Esophagus muscularis mucosa (tissue), 4 donors: ENCODE measurements at places on chromosomes 11 and 22.

DNA sequence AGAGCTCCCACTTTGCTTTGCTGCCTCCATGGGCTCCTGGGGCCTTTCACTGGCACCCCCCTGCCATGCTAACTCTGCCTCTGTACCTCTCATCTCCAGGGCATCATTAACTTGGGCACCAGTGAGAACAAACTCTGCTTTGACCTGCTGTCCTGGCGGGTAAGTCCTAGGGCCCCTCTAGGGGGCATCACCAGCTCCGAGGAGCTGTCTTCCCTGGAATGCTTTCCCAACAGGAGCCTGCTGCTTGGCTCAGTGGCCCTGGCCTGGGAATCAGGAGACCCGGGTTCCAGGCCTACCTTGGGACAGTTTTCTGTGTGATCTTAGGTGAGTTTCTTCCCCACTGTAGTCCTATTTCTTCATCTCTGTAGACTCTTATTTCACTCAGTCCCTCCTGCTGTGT lies 5.1 kb downstream of the ACCS start:
- no peak for DNase-seq

DNA sequence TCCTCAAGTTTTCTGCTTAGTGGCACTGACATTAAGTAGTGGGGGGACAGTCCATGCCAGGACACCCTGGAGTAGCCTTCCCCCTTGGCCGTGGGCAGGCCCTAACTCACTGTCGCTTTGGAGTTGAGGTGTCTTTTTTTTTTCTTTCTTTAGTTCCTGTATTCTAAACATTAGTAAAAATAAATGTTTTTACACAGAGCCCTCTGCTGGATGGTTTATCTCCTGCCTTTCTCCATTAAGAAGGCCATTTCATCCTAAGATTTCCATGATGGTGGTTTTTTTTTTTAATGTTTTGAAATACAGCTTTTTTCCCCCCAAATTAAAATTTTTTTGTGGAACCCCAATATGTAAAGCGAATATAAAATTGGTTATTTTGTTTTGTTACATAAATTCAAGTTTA lies 1.8 kb upstream of the TIGD3 start:
- no peak for DNase-seq

GRCh38 chr11:47870404-47870803 lies 22.3 kb upstream of the NUP160 start:
- DNase-seq, result no peak

DNA sequence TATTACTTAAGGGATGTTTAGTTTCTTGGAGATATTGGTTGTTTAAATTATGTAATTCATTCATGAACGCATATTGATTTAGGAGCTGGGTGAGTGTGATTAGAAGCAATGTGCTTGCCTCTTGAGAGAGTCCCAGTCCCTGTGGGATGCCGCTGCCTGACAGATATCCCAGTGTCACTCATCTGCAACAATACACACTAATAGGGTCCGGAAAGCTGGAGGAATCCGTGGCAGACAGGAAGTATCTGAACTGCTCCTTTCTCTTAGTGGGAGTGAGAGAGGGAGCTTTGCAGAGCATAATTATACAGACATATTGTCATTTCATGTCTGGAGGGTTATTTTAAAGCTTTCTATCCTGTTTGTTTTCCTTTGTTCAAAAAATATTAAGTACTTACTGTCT lies 17.4 kb downstream of the AMOTL1 start:
- DNase-seq, result no peak

- no peak for DNase-seq
Observed at GRCh38 chr22:31177420-31178162, 17.6 kb downstream of the RNF185 start.

DNA sequence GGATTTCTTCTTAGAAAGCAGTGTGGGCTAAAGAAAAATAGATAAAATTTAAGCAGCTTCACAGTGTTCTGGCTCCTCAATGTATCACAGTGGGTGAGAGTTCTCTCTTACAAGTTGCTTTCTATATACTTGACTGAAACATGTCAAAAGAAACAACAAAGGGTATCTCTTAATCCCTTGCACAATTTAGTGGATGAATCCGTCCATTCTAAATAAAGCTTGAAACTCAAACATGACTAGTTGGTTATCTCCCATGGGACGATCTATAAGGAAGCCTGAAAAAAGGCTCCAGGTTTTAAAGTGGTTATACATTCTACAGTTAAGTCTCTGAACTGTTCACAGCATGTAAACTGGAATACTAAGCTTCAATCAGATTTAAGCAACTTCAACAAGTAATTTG lies 993.1 kb upstream of the CNTN5 start:
- no peak for DNase-seq
